ENCODE measurements at places on chromosomes 7 and 10.

DNA sequence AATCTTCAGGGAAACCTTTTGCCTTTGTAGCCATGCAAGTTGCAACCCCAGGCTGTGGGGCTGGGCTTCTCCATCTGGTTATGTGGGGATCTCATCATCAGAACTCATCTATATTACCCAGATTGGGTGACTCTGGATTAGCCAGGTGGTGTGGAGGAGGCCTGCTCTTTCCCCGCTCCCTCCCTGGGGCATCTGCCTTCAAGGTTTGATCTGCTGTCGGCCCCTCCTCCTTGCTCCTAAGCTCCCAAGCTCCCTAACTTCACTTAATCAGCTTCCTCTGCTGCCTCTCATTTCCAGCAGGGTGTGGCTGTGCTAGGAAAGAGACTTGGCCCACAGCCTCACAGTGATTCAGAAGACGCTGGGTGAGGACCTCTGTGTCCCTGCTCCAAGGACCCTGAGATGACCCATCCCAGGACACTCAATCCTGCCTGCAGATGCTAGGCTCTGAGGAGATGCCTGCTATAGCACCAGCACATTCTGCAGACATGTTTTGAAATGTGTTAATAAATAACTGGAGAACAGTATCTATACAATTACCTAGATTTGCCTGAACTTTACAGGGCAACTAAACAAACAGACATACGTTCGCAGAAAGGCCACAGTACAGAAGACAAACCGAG lies 392.1 kb upstream of the PODXL start:
- peak; percentile 65 for DNase-seq

GRCh38 chr7:50807026-50807730 lies 24.5 kb upstream of the GRB10 start:
- peak; percentile 69 for DNase-seq

DNA sequence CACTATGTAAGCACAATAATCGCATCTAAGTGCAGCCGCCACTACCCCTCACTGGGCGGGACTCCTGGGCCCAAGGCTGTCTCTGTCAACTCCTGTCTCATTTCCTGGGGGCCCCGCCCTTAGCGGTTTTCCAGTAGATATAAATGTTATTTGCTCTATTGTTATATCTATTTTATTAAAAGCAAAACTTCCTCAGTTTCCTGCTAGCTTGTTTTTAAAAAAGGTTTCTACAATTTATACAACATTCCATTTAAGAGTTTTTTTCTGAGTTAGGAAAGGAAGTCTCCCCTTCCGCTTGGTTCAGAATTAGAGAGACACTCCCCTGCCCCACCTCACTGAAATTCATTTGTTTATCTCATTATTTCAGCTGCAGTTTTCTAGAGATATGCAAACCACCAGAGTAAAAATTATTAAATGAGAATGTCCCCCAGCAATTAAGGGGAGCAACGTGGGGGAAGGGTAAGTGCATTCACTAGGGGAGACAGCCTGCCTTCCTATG lies 82.7 kb downstream of the RAMP3 start:
- no peak for DNase-seq

GRCh38 chr10:43794181-43794815 lies 145.6 kb upstream of the ZNF32 start:
- DNase-seq: no peak

DNA sequence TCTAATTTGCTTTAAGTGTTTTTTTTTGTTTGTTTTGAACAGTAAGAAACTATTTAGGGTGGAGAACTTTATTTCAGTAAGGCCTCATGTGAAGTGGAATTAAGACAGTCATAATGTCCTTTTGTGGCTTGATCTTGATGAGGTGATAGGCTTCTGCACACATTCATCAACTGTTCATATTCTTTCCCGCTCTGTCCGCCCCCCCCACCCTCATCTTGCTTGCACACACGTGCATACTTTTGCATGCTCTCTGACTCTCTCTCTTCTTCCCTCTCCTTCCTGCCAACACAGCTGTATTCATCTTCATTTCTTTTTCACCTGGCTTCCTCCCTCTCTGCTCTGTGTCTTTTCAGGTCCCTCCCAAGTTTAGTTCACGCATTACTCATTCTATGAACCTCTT lies 429.6 kb downstream of the AUTS2 start:
- DNase-seq: no peak

- DNase-seq: no peak
Observed at GRCh38 chr10:13883636-13884444, 297.1 kb downstream of the PRPF18 start.

- DNase-seq: no peak
Observed at GRCh38 chr7:121505021-121505420, 108.9 kb upstream of the FAM3C start.

GRCh38 chr10:71720288-71720687 lies 710 bp upstream of the C10orf105 start:
- DNase-seq: no peak

- no peak for DNase-seq
Observed at GRCh38 chr10:114607358-114607998, 50.6 kb downstream of the ABLIM1 start.

GRCh38 chr7:72674394-72674793 lies 153.6 kb downstream of the TYW1B start:
- peak; percentile 52 for DNase-seq

- no peak for DNase-seq
Observed at GRCh38 chr10:52965938-52966401, 193.4 kb upstream of the MBL2 start.

DNA sequence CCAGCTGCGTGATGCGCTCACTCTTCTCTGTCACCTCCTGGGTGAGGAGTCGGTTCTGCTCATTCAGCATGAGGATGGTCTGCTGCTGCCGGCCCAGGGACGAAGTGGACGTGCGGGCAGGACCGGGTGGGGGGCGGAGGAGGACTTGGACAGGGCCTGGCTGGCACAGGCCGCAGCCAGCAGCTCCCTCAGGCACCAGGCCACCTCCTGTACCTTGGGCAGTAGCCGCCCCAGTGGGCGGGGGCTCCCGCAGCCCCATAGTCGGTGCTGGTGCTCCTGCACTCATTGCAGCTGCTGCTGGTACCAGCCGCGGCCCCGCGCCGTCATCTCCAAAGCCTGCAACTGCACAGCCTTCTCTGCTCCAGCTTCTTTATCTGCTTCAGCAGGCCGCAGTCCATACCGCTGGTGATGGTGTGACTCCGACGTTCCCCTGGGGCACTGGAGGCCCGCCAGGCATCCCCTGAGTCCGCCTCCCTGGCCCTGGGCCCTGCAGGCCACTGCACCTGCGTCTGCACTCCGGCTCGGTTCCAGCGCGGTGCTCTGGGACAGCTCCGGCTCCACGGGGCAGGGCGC lies 884.9 kb upstream of the ZNF722 start:
- no peak for DNase-seq

DNA sequence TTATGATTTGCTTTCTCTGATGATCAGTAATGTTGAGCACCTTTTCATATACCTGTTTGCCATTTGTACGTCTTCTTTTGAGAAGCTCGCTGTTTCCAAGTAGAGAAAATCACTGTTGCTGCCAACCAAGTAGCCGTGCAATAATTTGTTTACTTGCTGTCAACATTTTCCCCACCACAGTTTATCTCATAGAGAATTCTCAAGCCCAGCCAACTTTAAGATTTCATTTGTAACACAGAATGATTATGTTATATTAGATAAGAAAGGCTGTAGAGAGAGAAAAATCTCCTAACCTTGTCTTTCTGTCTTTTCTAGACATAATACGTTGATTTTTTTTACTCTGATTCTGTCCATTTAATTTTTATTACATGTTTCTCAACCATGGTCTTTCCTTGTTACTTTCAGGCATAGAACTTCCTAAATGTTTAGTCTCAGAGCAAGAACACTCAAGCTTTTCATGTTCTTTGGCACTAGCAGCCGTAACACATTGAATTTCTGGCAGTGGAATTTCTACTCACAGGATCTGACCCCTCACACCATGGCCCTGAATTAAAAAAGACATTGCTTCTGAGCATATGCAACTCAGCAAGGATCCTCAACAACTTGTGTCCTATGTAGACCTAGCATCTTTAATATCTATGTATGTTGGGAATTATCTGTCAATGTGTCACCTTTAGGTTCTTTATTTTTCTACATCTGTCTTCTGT lies 23.1 kb downstream of the RPA3 start:
- DNase-seq: no peak

GRCh38 chr7:33422825-33423645 lies 293.7 kb downstream of the BBS9 start:
- DNase-seq: no peak

DNA sequence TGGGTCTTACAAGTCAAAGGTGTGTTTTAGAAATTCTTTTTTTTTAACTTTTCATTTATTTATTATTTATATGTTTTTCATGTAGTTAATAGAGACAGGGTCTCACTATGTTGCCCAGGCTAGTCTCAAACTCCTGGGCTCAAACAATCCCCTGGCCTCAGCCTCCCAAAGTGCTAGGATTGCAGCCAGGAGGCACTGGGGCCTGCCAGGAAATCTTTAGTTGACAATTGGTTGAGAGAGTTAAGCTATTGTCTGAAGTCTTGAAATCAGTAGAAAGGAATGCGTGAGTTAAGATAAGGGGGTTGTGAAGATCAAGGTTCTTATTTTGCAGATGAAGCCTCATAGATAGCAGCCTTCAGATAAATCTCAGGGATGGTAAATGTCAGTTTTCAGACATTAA lies 245.4 kb upstream of the GALNT17 start:
- no peak for DNase-seq

DNA sequence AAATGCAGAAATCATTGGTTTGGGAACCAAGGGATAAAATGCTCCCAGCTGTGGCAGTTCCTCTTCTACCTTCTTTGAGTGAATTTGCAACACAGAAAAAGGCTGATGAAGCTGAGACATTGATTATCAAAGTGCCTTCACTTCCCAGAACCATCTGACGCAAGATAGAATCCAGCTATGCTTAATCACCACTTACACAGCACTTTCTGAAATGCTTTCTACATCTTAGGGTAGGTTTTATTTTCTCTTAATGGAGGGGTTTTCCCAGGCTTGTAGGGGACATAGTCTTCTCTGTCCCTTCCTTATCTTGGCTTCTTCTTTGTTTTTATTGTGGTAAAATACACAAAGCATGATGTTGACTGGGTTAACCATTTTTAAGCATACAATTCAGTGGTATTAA lies 332.6 kb upstream of the ZNF32 start:
- peak; percentile 38 for DNase-seq

DNA sequence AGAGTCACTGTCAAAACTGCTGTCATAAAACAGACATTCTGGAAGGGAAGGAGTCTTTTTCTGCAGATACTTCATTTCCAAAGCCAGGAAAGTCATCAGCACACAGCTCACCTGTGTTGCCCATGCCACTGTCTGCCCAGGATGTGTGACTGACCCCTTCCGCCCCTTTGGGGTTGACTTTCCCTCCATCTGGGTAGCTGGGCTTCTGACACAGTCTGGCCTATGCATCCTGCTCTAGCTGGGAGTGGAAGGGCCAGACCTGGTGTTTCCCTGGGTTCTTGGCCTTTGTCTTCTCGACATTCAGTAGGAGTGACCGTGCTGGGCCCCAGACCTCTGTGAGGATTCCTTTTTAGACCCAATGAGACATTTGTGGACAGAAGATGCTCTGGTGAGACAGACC lies 378.9 kb upstream of the NUPR2 start:
- DNase-seq: no peak

DNA sequence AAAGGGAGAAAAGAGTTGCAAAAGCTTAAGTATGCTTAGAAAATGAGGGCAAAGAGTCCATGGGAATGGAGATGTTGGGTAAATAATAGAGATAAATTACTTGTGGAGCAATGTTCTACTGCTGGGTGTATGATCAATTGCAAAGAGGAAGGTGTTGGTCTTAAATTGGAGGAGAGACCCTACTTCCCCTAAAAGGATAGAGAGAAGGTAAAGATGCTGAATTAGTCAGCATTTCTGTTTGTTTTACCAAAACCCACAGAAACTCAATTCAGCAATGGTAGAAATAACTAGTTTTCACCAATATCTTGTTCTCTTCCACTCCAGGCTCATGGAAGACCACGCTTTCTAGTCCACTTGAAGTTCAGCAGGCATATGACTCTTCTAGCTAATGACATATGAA lies 32.1 kb downstream of the ASB4 start:
- DNase-seq: no peak

DNA sequence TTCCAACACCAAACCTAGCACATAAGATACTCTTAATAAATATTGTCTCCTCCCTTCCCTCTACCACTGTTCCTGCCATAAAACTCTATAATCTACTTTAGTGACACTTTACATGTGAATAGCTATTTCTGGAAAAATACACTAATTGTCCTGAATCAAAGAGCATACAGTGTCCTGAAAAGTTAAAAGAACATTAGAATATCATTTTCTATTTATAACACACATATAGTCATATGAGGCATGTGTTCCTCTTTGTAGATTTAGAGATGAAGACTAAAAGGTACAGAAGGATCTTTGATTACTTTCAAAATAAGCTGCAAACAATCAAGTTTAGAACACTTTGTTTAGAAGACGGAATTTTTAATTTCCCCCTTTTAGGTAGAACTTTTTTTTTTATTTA lies 13.6 kb downstream of the NCOA4 start:
- no peak for DNase-seq

- DNase-seq: no peak
Observed at GRCh38 chr10:79208251-79208983, 138.9 kb upstream of the PPIF start.

DNA sequence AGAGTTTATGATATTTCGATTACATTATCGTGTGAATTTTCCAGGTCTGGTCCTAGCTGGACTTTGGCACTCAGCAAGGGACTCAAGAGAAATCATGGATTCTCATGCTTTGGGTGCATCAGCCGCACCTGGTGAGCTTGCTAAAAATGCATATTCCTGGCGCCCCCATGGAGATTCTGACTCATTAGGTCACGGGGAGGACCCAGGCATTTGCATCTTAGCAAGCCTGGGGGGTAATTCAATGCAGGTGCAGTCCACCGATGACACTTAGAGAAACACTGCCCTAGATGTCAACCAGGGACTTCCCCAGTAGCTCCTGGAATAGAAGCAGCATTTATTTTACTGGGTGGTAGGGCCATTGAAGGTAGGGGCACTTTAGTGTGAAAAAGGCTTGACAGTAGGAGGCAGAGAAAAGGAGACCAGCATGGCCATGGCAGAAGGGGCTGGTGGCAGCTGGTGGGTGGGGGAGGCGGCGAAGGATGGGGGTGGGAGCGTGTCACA lies 29.9 kb upstream of the PDCD4 start:
- DNase-seq: no peak

- DNase-seq: no peak
Observed at GRCh38 chr10:30431435-30431911, 2.5 kb upstream of the MAP3K8 start.
